ENCODE measurements at places on chromosomes 2 and 18. TPM values are rescaled to one million over a fixed set of nuclear protein-coding genes. Genes with fewer than 3 reads are reported as not detected.

The TMEM169 gene
- 0.58 TPM for total RNA-seq

The EPB41L3 gene
- not detected for total RNA-seq

DNA sequence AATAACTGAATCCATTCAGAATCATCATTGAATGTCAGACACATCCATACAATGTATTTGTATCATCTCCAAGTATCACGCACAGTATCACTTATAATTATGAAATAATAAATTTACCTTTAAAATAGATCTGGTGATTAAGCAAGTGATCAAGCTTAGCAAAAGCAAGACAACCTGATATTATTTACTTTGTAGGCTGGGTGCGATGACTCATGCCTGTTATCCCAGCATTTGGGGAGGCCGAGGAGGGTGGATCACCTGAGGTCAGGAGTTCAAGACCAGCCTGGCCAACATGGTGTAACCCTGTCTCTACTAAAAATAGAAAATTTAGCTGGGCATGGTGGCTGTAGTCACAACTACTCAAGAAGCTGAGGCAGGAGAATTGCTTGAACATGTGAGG, 421.0 kb upstream of the NETO1 start:
- H3K4me1 ChIP-seq: peaks cover 11% of the 10 kb centered on the region
- H3K27me3 ChIP-seq: no peaks in the 10 kb centered on the region
- H3K27ac ChIP-seq: 0 out of 2 replicates have a peak overlapping the region, but pooled peaks have one; percentile 1
- H3K36me3 ChIP-seq: no peaks in the 10 kb centered on the region
- DNase-seq: peak; percentile 19
- no peak overlapping the region for H3K4me3 ChIP-seq

DNA sequence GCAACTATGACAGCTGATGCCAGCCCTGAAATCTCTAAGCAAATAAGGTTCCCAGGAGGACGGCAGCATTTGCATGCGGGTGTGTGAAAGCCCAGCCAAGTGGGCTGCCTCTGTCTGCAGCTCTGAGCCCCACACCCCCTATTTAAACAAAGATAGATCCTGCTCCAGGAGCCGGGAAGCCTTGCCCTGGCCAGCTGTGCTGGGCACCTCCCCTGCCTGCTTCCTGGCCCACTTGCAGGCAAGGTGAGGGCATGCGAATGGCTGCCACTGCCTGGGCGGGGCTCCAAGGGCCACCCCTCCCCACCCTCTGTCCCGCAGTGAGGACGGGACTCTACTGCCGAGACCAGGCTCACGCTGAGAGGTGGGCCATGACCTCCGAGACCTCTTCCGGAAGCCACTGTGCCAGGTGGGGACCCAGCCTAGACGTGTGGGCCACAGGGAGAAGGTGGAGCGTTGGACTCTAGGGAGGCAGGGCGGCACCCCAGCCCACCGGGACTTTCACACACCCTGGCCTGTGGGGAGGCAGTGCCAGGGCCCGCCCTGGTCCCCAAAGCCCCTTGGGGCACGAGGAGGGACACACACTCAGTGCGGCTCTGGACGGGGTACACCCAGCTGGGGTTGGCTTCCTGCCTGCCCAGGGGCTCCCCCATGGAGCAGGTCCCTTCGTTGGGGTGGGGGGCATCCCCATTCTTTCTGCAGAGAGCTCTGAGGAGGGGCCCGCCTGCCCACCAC, at the start of gene ANO7:
Gene ANO7, plus strand, starts transcription at position 317 of the 732 bp plus-strand sequence. CDS start 1,387 bp downstream, outside the sequence.
- H3K36me3 ChIP-seq: no peaks in the 10 kb centered on the region
- peak; percentile 56 for DNase-seq
- no peaks in the 10 kb centered on the region for H3K4me1 ChIP-seq
- H3K27me3 ChIP-seq: peaks cover 40% of the 10 kb centered on the region
- no peak within 1 kb of the TSS for H3K27ac ChIP-seq

- no peak for DNase-seq
- peaks cover 5% of the 10 kb centered on the region for H3K4me1 ChIP-seq
- H3K27me3 ChIP-seq: 0 out of 2 replicates have a peak, but pooled peaks cover 3% of the 10 kb centered on the region
- peak overlapping the region; percentile 40 for H3K4me3 ChIP-seq
- no peaks in the 10 kb centered on the region for H3K36me3 ChIP-seq
Measured at GRCh38 chr2:241882091-241882625, 12.6 kb downstream of the RTP5 start.

The TM4SF20 gene
- not detected for total RNA-seq

DNA sequence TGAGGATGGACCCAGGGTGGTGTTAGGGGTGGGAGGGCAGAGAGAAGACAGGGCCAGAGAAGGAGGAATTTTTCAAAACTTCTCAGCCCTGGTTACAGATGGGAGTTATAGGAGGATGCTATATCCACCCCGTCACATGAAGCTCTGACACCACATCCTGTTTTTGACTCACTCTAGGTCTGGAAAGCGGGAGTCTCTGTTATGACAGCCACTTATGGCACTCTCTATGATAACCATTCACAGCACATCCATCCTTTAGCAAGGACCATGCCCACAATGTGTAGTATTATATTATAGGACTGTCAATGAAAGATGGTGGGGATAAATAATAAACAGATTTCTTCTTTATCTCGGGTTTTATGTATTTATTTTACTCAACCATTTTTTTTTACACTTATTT, 461.2 kb downstream of the CDH2 start:
- H3K27ac ChIP-seq: no peak overlapping the region
- no peaks in the 10 kb centered on the region for H3K27me3 ChIP-seq
- no peak overlapping the region for H3K4me3 ChIP-seq
- H3K36me3 ChIP-seq: no peaks in the 10 kb centered on the region
- DNase-seq: no peak
- H3K4me1 ChIP-seq: no peaks in the 10 kb centered on the region

The PARD6G gene
- total RNA-seq: 0.23 TPM

DNA sequence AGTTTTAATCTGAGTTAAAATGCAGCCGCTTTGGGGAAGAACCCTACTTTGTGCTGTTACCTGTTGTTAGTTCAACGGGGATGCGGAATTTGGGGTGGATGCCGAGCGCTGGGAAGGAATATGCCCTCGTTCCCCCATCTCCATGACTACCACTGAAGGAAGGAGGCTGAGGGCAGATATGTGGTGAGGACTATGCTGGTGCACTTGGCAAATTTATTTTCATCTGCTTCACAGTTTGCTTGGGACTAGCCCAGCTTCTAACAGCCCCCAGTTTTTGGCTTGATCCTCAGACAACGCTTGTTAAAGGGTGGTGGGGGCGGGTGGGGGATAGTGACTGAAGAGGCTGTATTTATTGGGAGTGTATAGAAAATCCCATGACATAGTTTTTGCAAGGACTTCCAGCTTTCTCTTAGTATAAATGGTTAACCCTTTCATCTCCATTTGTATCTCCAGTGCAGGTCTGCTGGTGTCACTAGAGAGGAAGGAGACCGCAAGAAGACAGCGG, 100.8 kb downstream of the COLEC12 start:
- no peak for DNase-seq
- peaks cover 71% of the 10 kb centered on the region for H3K27me3 ChIP-seq
- no peak overlapping the region for H3K27ac ChIP-seq
- H3K4me3 ChIP-seq: no peak overlapping the region
- H3K4me1 ChIP-seq: no peaks in the 10 kb centered on the region

- H3K27ac ChIP-seq: no peak overlapping the region
- no peaks in the 10 kb centered on the region for H3K36me3 ChIP-seq
Measured at GRCh38 chr2:33366473-33366872, 110.0 kb upstream of the RASGRP3 start.
